ENCODE measurements at places on chromosomes 13 and 19. TPM values are rescaled to one million over a fixed set of nuclear protein-coding genes. Genes with fewer than 3 reads are reported as not detected.

DNA sequence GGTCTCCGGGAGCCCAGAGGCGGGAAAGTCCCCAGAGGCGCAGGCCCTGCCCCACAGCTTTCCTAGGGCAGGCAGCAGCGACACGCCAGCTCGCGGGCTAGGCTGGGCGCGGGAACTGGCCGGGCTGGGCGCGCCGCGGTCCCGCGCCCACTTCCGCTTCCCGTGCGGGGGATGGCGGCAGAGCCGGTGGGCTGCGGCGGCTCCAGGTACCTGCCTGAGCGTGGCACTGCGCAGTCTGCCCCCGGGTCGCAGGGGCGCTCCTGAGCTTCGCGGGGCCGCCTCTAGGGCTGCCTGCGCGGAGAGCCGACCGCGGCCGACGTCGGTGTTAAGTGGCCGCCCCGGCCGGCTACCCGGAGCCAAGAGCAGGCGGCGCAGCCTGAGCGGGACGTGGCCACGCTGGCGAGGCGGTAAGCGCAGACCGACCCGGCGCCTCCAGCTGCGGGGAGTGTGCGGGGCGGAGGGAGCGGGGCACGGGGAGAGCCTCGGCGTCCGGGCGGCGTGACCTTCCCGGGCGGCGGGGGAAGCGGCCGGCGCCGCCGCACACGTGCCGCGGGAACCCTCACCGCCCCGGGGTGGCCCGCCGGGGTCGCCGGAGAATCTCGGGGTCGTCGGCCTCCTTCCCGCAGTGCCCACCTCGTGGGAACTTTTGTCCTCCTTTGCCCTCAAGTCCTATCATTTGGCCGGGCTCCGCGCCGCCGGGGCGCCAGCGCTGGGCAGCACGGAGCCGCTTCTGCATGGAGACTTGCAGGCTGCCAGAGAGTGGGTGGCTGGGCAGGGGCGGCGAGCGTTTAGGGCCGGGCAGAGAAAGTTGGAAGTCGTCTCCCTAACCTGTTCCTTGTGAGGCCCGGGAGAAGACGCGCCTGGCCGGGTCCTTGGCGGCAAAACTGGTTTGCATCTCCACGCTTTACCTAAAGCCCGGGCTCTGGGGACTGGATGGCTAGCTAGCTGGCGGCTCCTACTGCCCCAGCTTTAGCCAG, 31.4 kb upstream of the MPHOSPH8 start:
- no peak for DNase-seq

GRCh38 chr13:111451402-111451801, 131.0 kb downstream of the TEX29 start:
- DNase-seq: no peak

- DNase-seq: no peak
These were observed 3.7 kb downstream of the PPP1R37 start for GRCh38 chr19:45096700-45097099.

Gene LILRB4
- total RNA-seq: not detected

Gene ZNF816
- 11.6 TPM for total RNA-seq

DNA sequence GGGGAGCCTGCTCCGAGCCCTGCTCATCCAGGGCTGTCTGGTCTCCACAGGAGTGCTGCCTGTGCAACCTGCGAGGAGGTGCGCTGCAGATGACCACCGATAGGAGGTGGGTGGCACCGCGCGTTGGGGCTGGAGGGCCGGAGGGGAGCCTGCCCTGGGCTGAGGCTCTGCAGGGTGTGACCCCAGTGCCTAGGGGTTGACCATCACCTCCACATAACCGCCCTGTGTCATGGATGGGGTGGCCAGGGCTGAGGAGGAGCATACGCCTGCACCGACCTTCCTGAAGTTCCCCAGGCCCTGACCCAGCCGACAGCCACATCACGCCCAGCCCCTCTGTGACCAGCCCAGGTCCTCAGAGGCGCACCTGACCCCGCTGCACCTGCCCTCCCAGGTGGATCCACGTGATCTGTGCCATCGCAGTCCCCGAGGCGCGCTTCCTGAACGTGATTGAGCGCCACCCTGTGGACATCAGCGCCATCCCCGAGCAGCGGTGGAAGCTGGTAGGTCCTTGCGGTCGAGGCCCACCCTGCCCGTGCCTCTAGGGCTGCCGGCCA, 168.7 kb downstream of the KDM4B start:
- no peak for DNase-seq

- DNase-seq: no peak
These were observed 299.1 kb upstream of the OBI1 start for GRCh38 chr13:78958006-78958405.

Gene ADPRHL1
- total RNA-seq: 0.32 TPM

DNA sequence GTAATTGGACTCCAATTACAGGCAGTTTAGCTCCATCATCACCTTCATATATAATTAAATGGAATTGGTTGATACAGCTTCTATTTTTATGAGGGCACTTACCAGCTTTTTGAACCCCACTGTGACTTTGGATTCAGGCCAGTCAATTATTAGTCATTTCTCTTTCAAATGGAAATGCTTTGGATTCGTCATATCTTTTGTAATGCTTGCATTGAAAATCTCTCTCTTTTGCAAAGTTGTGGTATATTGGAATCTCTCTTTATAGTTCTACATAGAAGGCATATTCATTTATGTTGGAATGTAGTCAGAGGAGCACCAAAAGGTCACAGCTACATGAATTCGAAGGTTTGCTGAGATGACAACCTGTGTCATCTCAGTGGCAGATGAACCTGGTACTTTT, 1074.3 kb upstream of the SLC10A2 start:
- no peak for DNase-seq

DNA sequence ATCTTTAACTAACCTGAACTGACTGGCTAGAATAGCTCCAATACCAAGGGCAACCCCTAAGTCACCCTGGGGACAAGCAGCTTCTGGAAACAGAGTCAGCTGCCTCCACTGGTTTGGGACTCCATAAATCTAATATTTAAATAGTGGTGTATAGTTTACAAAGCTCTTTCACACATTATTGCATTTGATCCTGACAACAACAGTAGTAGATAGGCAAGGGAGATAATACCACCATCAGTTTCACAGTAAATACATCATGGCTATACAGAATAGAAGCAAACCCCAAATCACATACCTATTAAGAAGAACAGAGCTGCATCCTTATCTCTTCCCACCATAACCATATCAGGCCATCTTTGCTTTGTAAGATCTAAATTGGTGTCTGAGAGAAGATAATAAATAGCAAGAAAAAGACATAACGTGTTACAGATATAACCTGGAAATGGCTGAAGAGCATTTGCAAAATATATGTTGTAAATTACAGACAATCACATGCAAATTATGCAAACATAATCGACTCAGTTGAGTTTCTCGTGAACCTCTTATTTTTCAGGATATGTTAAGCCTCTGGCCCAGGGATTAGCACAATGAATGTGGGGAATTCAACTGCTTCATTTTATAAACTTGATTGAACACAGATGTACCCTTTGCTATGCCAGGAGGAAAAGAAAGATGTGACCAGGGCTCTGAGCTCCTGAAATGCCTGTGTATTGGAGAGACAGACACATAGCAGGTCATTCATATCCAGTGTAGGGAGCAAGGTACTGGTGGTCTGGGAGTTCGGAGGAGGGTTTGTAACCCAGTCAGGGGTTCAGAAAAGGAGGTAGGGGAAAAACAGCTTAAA, 142.5 kb downstream of the SLC7A1 start:
- DNase-seq: no peak

DNA sequence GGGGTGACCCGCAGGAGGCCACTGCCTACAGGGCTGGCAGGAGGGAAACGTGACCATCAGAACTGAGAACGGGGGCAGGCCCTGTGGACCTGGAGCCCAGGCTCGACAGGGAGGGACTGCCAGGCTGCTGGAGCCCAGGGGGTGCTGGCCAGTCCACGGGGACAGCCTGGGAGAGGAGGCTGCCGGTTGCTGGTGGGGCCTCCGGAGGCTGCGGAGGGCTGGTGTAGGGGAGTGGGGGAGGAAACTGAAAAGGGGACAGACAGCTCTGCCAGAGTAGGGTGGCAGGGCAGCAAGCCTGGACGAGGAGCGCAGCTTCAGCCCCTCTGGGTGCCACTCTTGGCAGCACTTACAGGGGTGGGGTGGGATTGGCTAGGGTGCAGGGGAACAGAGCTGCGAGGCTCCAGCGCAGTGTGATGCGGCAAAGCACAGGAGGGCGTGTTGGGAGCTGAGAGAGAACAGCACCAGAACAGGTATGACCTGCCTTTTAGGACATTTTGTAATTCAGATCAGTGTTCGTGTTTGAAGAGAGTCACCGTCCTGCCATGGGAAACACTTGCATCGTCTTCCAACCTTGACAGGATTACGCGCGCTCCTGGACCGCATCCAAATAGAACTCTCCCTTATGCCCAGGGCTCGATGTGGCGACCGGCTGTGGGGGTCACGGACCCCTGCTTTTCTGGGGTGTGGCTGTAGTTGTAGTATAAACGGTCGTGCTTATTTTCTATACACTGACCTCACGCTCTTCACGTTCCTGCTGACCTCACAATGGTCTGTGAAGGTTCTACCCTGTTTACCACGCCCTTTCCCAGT, 19.9 kb upstream of the ARHGEF7 start:
- no peak for DNase-seq

Gene CEBPA
- total RNA-seq: 0.13 TPM

DNA sequence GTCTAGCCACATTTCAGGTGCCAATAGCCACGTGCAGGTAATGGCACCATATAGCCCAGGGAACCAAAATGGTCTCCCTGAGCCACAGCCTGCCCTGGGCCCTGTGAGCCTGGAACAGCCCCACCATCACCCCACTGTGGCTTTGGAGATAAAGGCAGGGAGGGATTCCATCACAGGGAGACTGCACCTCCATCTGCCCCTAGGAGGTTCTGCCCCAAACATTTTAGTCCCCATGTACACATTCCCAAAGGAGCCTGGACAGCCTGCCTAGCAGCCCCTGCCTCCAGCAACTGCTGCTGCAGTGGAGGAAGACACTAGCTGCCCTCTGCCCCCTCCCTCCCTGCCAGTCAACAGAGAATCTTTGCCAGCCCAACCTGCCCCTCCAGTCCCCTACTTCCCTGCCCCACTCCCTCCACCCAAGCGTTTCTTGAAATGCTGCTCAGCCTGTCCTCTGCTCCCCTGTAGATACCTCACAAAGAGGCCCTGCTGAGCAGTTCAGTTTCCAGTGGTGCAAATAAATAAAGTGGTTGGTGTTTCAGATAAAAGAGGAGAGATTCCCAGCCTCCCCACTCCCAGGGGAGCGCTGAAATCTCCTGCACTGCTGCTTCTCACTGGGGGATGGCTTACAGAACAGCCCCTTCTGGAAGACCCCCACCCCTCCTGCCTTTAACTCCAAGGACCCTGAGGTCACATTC, 921.8 kb downstream of the UQCRFS1 start:
- no peak for DNase-seq

DNA sequence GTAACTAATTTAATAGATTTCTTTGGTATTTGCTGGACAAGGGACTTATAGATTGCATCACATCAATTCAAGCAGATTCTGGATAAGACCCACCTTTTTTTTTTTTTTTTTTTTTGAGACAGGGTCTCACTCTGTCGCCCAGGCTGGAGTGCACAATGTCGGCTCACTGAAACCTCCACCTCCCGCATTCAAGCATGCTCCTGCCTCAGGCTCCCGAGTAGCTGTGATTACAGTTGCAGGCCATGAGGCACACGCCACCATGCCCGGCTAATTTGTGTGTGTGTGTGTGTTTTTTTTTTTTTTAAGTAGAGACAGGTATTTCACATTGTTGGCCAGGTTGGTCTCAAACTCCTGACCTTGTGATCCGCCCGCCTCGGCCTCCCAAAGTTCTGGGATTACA, 4.2 kb upstream of the PRODH2 start:
- DNase-seq: no peak

DNA sequence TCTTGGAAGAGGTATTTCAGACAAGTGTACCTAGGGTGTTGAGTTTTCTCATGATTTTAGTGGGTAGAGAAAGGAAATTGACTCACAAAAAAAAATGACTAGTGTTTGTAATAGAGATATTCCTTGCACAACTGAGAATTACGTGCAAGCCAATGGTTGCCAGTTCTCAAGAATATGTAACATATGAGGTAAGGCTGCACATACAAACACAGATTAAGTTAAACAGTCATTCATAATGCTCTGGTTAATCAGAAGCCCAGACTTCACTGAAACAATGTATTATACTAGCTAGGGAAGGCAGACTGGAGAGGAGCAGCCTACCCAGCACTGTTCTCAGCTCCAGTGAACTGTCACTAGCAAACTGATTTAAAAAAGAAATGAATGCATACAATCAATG, 418.3 kb downstream of the DIAPH3 start:
- no peak for DNase-seq

Gene AMER2
- not detected for total RNA-seq

- DNase-seq: no peak
These were observed 490.8 kb downstream of the FOXO1 start for GRCh38 chr13:40175639-40176038.

DNA sequence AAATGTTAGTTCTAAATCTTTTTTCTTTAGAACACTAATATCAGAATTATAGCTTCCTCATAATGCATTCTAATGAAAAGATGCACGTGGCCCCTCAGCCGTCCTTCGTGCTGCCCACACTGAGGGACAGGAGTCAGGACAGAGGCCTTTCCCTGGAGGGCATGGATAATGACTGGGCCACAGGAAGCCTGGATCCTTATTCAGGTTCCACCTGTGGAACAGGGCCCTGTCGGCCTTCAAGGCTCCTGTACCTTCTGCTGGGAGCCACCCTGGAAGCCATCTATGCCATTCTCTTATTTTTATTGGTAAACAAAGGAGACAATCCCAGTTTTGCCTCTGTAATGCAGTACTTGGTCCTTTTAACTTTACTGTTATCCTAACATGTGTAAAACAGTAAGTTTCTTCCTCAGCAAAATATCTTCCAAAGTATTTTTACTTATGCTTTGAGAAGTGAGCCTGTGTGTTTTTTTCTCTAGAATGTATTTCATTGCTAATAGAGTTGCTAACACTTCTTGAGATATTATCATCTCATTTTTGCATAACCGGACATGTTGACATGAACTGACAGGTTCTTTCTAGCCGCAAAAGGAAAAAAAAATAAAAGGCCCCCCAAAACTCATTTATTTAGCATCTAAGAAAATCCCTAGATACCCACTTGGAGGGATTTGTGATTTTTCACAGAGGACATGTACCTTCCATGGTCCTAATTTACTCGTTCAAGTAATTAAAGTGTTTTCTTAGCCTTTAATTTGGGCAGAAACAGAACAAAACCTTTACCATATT, 6.0 kb downstream of the GPR183 start:
- DNase-seq: no peak

Gene PRR36
- total RNA-seq: not detected
